ENCODE measurements at places on chromosomes 11 and 22. TPM values are rescaled to one million over a fixed set of nuclear protein-coding genes. Genes with fewer than 3 reads are reported as not detected.

The DHCR7 gene
- 8.8 TPM for polyA plus RNA-seq

The ANO1 gene
- polyA plus RNA-seq = 5.7 TPM

The GDPD4 gene
- not detected for polyA plus RNA-seq

The FAM180B gene
- polyA plus RNA-seq = 0.12 TPM

The NPTXR gene
- under 0.01 TPM for polyA plus RNA-seq

The GPHA2 gene
- not detected for polyA plus RNA-seq

- peak; percentile 26 for DNase-seq
Observed at GRCh38 chr11:69928121-69928520, 108.9 kb upstream of the FGF3 start.

GRCh38 chr11:62012451-62012831 lies 45.0 kb upstream of the FTH1 start:
- no peak for DNase-seq

DNA sequence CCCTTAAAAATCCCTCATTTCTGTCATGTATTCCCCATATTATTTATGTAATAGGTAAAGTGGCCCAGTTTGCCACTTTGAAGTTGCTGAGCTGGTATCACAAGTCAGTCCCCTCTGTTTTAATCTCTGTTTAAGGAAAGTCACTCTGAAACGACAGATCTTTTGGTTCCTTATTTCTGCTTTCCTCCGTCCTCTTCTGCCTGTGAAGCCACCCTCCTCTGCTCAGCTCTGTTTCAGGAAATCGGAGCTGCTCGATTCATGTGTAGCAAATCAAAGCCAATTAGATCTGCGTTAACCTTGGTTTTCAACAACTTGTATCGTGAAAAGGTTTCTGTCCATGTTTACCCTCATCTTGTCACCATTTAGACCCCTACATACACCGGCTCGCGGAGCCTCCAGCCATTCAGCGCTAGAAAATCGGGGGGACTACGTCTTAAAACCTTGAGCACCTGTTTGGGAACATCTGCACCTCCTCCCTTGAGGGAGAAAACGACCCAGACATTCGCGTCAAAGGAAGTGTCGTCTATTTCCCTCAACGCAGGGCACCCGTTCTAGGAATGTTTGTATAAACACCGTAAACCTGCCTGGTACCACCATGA lies 576 bp upstream of the SC5D start:
- DNase-seq = no peak

DNA sequence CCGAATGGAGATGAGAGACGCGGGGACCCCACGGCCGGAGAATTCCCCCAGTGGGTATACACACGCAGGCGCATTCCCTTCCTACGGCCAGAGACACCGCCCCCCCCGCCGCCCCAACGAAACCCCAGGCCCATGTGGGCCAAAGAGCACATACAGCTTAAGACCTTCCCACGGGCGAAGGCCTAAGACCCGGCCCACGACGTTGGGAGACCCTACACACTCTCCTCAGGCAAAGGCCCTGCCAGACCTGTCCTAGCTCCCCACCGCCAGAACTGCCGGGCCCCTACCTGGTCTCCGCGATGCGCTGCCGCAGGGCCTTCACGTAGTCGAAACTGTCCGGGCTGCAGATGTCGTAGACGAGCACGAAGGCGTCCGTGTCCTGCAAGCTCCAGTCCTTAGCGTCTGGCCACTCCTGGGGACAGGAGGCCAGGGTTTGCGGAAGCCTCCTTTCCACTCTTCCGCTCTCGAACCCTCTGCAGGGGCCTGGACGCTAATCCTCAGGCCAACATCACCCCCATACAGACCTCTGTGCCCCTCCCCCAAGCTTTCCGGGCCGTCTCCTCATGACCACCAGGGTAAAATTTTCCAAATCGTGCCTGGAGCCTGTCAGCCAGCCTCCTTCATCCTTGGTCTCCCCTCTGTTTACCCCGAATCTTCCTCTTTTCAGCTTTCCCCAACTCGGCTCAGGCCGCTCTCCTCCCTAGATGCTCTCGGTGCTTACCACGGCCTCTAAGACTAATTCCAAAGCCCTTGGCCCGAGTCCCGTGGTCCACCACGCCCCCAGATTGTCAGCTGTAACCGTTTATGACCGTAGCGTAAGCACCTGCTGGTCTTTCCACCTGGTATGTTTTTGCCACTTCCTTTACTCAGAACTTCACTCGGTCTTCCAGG lies 1.7 kb downstream of the RASL10A start:
- DNase-seq = peak; percentile 70

- DNase-seq = no peak
Observed at GRCh38 chr11:76699451-76700091, 29.0 kb upstream of the LRRC32 start.

- peak; percentile 66 for DNase-seq
Observed at GRCh38 chr22:49992921-49993648, 19.5 kb downstream of the IL17REL start.

- DNase-seq = peak; percentile 51
Observed at GRCh38 chr11:117717485-117718314, 79.3 kb downstream of the DSCAML1 start.

- DNase-seq = no peak
Observed at GRCh38 chr22:46918197-46918596, 155.7 kb downstream of the TBC1D22A start.

DNA sequence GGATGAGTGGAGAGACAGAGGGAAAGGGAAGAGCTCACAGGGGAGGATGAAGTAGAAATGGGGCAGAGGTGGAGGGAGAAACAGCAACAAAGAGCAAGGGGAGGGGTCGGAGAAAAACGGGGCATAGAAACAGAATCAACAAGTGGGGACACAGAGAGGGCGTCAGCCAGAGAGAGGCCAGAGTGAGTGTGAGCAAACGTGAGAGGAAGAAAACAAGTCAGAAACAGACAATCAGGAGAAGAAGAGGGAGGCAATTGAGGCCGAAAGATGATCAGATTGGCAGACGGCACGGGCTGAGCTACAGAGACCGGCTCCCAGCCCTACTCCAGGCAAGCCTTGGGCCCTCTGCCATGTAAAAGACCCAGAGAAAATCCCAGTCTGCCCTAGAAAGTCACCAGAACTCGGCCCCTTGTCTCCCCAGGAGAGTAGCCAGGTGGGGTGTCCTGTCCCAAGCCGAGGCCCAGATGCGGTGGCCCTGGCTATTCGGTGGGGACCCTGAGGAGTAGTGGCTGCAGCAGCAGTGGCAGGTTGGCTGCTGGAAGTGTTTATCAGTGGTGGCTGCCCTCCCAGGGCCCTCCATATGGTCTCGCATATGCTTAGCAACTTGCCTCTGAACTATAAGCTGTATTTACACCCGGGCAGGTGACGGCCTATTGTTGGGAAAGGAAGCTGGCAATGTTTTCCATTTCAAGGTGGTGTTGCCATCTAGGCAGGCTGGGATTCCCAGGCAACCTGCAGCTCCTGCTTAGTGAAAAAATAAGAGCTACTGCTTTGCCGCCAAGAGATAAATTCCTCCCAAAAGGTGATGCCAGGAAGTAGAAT lies 14.8 kb upstream of the TSPAN18 start:
- DNase-seq = no peak

DNA sequence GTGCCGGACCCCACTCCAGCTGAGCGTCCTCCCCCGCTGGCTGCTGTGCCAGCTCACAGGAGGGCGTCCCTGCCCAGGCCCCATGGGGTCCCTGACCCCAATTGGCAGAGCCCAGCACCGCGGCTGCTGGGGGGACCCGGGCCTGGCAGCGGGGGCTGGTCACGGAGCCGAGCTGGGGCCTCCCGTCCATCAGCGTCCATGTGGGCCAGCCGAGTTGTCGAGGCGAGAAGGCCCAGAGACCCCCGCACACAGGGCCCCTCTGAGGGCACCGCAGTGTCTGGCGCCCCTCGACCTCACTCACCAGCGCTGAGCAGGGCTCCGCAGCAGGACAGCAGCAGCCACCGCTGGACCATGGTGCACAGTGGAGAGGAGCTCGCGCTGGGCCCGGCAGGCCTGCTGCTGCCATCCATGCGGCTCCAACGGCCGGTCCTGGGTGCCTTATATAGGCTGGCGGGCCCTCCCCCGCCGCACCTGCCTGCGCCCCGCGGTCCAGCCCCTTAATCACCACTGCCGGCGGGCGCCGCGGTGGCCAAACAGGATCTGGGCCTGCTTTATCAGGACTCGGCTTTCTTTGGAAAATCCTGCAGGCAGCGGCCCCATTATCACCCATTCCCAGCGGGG lies at the start of gene MUC6:
MUC6 (minus strand) TSS at position 416 of the 621 bp plus-strand sequence; CDS start at position 353, 63 bp downstream.
- no peak for DNase-seq

DNA sequence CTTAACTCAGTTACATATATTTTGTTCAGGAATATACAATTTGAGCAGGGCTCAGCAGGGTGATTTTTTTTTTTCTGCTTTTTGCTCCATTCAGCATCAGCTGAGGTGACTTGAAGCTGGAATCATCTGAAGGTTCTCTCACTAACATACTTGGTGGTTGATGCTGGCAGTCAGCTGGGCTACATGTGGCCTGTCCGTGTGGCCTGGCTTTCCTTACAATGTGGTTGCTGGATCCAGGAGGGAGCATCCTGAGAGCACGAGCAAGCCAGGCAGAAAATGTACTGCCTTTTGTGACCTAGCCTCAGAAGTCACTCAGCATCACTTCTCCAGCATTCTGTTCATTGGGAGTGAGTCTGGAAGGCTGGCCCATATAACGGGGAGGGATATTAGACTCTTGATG lies 151.6 kb upstream of the E2F8 start:
- no peak for DNase-seq

DNA sequence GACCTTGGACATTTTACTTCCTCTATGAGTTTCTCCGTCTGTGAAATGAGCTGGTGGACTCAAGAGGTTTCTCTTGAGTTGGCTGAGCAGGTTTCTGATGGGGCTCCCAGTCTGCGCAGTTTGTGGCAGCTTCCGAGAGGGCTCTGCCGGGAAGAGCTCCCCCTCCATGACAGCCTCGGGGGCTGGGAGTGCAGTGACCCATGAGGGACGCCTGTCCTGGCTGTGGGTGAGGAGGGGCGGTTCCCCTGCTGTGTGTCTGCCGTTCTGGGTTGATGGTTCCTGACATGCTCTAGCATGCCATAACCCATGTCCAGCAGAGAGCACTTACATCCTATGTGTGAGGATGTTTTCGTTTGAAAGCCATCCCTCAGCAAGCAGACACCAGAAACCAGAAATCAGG lies 14.8 kb downstream of the CSF2RB start:
- no peak for DNase-seq

GRCh38 chr22:17079572-17079971 lies 5.2 kb upstream of the IL17RA start:
- DNase-seq = no peak

- DNase-seq = no peak
Observed at GRCh38 chr11:128938156-128938885, 4.3 kb downstream of the TP53AIP1 start.

- DNase-seq = peak; percentile 66
Observed at GRCh38 chr22:24068717-24069297, 57.7 kb downstream of the CABIN1 start.

DNA sequence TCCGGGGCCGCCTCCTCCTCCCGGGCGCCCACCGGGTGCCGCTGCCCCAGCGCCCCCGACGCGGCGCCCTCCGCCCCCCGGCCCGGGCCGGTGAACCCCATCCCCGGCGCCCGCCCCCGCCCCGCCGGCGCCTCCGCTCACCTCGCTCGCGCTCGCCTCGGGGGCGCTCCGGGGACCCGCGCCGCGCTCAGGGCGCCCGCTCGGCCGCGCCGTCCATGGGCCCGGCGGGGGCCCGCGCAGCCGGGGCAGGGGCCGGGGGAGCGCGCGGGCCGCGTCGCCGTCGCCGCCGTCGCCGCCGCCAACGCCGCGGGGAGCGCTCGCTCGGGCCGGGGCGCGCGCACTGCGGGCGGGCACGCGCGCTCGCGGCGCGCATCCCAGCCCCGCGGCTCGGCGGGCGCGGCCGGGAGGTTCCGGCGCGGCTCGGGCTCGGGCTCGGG lies 293 bp downstream of the DUSP8 start:
- DNase-seq = no peak

- no peak for DNase-seq
Observed at GRCh38 chr11:73391665-73392064, 15.5 kb downstream of the RELT start.

GRCh38 chr22:38871360-38872171 lies 450 bp downstream of the CBX6 start:
- DNase-seq = peak; percentile 73

DNA sequence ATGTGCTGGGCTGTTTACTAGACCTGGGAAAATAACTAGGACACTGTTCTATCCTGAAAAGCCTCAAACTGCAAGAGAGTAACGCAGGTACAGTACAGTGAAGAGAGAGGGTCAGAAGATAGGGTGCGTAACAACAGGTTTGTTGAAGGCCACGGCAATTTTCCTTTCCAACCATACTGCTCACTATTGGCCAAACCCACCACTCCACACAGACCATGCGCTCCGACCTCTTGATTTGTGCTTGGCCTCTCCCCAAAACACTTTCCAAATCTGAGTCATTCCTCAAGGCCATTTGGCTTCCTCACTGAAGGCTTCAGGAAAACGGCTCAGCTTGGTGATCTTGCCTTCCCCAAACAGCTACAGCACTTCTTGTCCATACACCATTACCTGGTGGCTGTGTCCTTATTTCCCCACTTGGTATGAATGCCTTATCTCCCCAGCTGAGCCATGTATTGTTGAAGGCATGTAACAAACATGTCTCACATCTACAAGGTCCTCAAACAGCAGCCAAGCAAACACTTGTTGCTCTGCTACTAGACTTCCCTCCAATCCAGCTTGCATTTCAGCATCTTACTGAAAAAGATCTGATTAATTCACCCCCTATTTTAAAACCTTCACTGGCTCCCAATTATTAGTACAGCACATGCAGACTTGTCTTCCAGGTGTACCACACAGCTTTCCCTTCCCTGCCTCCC lies 40.9 kb downstream of the TCF20 start:
- peak; percentile 67 for DNase-seq

DNA sequence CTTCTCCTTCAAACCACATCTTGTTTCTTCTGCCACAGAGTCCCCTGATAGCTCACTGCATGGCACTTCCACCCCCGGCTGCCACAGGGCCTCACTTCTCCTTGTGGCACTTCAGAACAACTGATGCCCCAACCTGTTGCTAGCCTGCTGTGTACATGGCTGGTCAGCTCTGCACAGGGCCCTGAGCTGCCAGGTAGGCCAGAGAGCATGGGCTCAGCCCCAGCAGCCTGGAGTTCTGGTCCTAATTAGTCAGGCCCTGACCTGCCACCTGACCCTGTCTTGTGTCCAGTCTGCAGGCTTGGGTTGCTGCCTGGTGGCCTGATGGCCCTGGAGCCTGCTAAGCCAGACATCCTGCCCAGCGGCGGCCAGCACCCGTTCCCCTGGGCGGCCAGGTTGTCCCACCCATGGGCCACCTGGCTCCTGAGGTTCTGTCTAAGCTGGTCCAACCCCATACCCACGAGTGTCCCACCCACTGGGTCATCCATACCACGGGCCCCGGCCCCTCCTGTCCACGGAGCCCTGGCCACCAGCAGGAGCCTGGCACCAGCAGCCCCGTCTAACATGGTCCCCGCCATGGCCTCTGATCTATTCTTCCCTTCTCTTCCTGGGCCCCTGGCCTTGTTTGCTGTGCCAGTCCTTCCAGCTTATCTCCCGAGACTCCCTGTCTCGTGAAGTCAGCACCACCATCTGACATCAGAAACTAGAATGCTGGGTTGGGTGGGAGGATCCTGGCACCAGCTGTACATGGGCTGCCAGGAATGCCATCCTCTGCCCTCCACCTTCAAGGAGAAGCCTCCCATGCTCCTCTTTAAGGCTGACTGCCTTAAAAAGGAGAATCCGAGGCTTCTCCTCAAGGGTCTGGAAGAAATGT lies 3.1 kb upstream of the CERK start:
- DNase-seq = no peak
